Activated T-cell treated with anti-CD3 and anti-CD28 coated beads, Interleukin-2, amount 50 U/mL, for 72 hours (primary cell): ENCODE measurements at places on chromosomes 3 and 15. TPM values are rescaled to one million over a fixed set of nuclear protein-coding genes. Genes with fewer than 3 reads are reported as not detected.

SOX14 gene
- total RNA-seq, result not detected

GOLGA8S gene
- 0.29 TPM for total RNA-seq

SPRED1 gene
- 1.5 TPM for total RNA-seq

NLGN1 gene
- not detected for total RNA-seq

CCDC191 gene
- 5.4 TPM for total RNA-seq

STAC gene
- not detected for total RNA-seq

GOLGA8G gene
- not detected for total RNA-seq

- peaks cover 6% of the 10 kb centered on the region for H3K4me1 ChIP-seq
- no peak for DNase-seq
- H3K4me3 ChIP-seq, result no peak overlapping the region
- no peak overlapping the region for H3K27ac ChIP-seq
Measured at GRCh38 chr3:177724020-177724638, 526.8 kb upstream of the TBL1XR1 start.

DNA sequence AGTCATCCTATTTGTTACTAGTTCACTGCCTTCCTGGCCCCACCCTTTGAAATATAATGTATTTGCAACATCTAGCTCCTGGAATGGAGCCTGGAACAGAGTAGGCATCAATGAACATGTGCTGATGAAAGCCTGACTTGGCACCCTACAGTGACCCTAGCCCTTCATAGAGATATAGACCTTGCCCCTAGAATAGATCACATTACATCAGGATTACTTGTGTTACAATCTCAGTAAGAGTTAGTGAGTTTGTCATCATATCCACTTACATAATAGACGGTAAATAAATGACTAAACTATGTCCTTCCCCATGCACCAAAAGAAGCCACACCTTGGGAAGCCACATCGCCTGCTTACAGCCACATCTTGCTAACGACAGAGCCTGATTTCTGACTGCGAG, 110.5 kb upstream of the WNT5A start:
- H3K4me1 ChIP-seq, result no peaks in the 10 kb centered on the region
- H3K27me3 ChIP-seq, result peaks cover 9% of the 10 kb centered on the region
- H3K4me3 ChIP-seq, result no peak overlapping the region
- H3K36me3 ChIP-seq, result no peaks in the 10 kb centered on the region

GRCh38 chr15:37101980-37102304, 1.6 kb upstream of the MEIS2 start:
- H3K4me1 ChIP-seq, result peaks cover 45% of the 10 kb centered on the region
- H3K36me3 ChIP-seq, result peaks cover 13% of the 10 kb centered on the region
- peak overlapping the region; percentile 85 for H3K4me3 ChIP-seq
- DNase-seq, result no peak
- H3K27ac ChIP-seq, result peak overlapping the region; percentile 47
- H3K27me3 ChIP-seq, result peaks cover 89% of the 10 kb centered on the region

DNA sequence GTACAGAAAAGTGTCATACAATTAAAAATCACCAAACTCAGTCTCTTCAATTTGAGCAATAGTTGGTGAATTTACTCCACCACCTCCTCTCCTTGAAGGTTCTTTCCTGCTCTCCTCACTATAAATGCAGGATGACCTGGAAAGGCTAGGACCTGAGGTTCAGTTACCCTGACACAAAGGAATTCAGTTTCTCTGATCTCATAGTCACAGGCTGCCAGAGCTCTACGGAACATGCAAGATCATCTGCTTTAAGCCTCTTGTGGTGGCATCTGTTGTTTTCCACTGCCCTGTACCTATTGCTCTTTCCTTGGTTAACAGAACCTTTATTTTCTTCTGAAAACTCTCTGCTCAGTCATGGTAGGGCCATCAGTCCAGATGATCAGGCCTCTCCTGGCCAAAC, 4.9 kb upstream of the TP63 start:
- H3K36me3 ChIP-seq, result no peaks in the 10 kb centered on the region
- no peaks in the 10 kb centered on the region for H3K27me3 ChIP-seq
- no peak overlapping the region for H3K4me3 ChIP-seq
- no peak for DNase-seq

- H3K27me3 ChIP-seq, result no peaks in the 10 kb centered on the region
- H3K4me3 ChIP-seq, result no peak overlapping the region
- H3K27ac ChIP-seq, result peak overlapping the region; percentile 35
- no peak for DNase-seq
- peaks cover 6% of the 10 kb centered on the region for H3K36me3 ChIP-seq
Measured at GRCh38 chr3:46950650-46951241, 25.8 kb downstream of the CCDC12 start.

DNA sequence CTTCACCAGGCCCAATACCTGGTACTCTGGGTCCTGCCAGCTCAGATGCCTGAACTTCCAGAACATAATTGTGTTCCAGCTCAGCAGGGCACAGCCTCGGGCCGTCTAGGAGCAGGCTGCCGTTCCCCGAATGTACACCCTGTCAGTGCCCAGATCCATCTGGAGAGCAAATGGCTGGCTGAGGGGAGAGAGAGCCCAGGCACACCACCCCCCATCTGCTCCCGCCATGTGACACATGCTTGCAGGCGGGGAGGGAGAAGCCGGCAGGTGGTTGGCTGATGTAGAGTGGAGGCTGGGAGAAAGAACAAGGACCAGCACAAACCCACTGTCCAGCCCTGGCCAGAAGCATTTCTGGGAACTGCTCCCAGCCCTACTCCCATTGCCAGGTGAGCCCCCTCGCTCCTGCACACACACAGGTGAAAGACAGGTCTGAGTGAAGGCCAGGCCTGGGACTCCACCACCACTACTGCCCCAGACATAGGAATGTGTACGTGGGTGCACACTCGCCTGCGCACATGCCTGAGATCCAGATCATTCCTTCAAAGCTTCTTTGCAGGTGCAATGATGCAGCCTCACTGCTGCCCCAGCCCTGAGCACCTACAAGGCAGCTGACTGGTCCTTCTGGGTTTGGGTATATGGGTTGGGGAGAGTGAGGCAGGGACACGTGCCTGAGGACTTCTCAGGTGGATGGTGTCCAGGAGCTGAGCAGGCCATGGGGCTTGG, 53.5 kb downstream of the SEMA5B start:
- peaks cover 22% of the 10 kb centered on the region for H3K27me3 ChIP-seq
- H3K4me3 ChIP-seq, result no peak overlapping the region
- no peaks in the 10 kb centered on the region for H3K36me3 ChIP-seq
- DNase-seq, result no peak
- no peak overlapping the region for H3K27ac ChIP-seq

GRCh38 chr3:30221619-30222018, 384.8 kb upstream of the TGFBR2 start:
- peaks cover 4% of the 10 kb centered on the region for H3K36me3 ChIP-seq
- H3K27ac ChIP-seq, result no peak overlapping the region
- no peak for DNase-seq
- peaks cover 14% of the 10 kb centered on the region for H3K4me1 ChIP-seq
- no peak overlapping the region for H3K4me3 ChIP-seq

GRCh38 chr3:190562866-190563510, 49.1 kb downstream of the IL1RAP start:
- peak overlapping the region; percentile 77 for H3K4me3 ChIP-seq
- peaks cover 13% of the 10 kb centered on the region for H3K36me3 ChIP-seq
- no peaks in the 10 kb centered on the region for H3K27me3 ChIP-seq
- no peak for DNase-seq

DNA sequence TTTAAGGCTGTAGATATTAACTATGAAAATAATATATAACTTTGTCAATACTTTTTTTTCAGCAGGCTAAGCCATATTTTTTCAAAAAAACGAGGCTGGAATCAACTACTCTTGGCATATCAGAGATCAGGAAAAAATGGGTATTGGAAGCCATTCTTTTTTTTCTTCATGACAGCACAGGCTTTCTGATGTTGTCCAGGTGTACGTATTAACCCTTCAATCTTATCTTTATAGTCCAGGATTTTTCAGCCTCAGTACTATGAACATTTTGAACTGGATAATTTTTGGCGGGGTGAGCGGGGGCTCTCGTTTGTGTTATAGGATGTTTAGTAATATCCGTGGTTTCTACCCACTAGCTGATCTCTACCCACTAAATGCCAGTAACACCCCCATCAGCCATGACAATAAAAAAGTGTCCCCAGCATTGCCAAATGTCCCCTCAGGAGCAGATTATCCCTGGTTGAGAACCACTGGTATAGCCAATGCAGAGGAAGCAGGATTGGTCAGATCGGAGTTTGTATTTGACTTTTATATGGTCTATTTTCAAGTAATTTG, 52.0 kb downstream of the PLCL2 start:
- peaks cover 82% of the 10 kb centered on the region for H3K4me1 ChIP-seq
- H3K27ac ChIP-seq, result no peak overlapping the region
- H3K36me3 ChIP-seq, result no peaks in the 10 kb centered on the region

- no peaks in the 10 kb centered on the region for H3K27me3 ChIP-seq
- no peak for DNase-seq
- no peaks in the 10 kb centered on the region for H3K36me3 ChIP-seq
- H3K4me3 ChIP-seq, result no peak overlapping the region
- H3K4me1 ChIP-seq, result no peaks in the 10 kb centered on the region
Measured at GRCh38 chr3:79960594-79960993, 192.8 kb upstream of the ROBO1 start.

GRCh38 chr3:55526332-55527030, 39.4 kb upstream of the WNT5A start:
- H3K36me3 ChIP-seq, result no peaks in the 10 kb centered on the region
- no peaks in the 10 kb centered on the region for H3K4me1 ChIP-seq
- H3K27ac ChIP-seq, result no peak overlapping the region

GRCh38 chr3:71432044-71432975, 151.2 kb downstream of the FOXP1 start:
- H3K4me1 ChIP-seq, result peaks cover 85% of the 10 kb centered on the region
- H3K36me3 ChIP-seq, result no peaks in the 10 kb centered on the region
- H3K4me3 ChIP-seq, result peak overlapping the region; percentile 72
- H3K27ac ChIP-seq, result peak overlapping the region; percentile 85
- DNase-seq, result no peak

DNA sequence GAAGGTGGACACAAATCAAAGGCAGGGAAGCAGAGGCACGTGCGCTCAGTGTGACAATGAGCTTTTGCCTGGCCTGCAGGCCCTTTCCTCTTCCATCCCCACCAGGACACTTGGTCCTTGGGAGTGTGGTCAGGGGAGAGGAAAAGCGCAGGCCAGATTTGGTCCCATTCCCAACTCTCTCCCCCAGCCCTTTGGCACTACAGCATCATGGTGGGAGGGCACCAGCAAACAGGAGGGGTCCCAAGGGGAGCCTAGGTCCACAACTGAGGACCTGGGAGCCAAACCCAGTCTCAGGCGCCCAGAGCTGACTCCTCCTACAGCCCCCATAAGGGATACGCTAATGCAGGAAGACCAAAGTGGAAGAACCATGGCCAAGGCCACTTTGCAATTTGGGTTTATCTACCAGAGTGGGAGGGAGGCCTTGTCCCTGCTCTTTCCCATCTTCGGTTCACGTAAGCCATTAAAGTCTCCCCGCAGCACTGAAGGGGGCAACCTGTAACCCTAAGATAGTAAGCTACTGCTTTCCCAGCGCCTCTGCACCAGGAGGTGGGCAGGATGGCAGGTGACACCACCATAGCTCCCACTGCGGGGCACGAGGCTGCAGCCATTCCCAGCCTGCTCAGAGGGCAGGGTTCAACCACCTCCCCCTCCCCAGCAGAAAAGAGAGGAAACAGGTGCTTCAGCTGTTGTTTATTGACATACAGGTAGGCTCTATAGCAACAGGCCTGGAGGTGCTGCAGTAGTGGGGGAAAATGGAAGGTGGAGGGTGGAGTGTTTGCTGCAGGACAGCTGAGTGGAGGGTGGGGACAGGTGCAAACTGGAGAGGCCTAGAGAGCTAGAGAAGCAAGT, 993 bp upstream of the GRAMD2A start:
- peak overlapping the region; percentile 84 for H3K4me3 ChIP-seq
- H3K27me3 ChIP-seq, result peaks cover 5% of the 10 kb centered on the region
- peaks cover 8% of the 10 kb centered on the region for H3K36me3 ChIP-seq
- peak overlapping the region; percentile 63 for H3K27ac ChIP-seq
- peaks cover 25% of the 10 kb centered on the region for H3K4me1 ChIP-seq
- DNase-seq, result no peak

DNA sequence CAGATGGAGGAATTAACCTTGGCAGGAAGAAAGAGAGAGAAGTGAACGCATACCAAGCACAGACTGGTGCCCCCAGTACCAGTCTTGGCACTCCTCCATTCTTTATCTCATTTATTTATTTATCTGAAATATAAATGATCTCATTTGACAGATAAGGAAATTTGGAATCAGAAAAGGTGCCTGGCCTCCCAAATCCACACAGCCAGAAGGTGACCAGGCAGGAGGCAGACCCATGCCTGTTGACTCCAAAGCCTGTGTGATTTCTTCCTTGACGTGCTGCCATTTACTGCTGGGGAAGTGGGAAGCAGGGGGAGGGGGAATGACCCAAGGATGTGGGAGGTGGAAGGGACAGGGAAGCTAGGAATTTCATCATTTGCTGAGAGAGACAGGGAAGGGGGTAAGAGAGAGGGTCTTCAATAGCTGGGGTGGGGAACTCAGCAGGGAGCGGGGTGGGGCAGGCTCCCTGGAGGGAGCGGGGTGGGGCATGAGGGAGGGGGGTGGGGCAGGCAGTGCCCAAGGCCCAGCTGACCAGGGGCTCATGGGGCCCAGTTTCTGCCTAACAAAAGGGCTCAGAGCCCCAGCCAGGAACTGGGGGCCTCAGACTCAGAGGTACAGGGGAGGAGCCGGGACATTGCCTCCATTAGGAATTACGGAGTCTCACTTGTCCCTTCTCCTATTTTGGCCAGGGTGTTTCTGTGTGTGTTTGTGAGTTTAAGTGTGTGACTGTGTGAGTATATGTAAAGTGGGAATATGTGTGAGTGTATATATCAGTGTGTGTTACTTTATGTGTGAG, 63.0 kb downstream of the MINAR1 start:
- no peaks in the 10 kb centered on the region for H3K36me3 ChIP-seq
- no peak overlapping the region for H3K27ac ChIP-seq
- no peaks in the 10 kb centered on the region for H3K4me1 ChIP-seq
- H3K4me3 ChIP-seq, result no peak overlapping the region

DNA sequence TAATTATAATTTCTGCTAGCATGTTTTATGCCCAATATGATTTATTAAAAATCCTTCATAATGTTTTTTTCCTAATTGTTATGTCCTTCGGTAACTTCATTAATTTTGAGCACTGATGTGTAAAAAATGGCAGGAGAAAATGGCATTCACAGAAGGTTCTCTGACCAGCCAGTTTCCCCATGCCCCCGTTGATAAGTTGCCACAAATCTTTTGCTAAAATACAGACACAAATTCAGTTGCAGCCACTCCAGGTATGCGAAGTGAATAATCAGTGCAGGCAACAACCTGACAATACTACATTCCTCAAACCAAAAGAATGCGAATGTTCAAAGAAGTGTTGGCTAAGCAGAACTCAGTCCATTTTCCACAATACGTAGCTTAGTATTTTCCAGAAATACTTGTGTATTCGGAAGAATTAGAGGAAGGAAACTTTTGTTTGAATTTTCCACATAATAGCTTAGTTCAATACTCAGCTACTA, 32.7 kb downstream of the CHL1 start:
- no peak overlapping the region for H3K27ac ChIP-seq
- H3K4me1 ChIP-seq, result no peaks in the 10 kb centered on the region
- H3K27me3 ChIP-seq, result no peaks in the 10 kb centered on the region
- H3K36me3 ChIP-seq, result no peaks in the 10 kb centered on the region

DNA sequence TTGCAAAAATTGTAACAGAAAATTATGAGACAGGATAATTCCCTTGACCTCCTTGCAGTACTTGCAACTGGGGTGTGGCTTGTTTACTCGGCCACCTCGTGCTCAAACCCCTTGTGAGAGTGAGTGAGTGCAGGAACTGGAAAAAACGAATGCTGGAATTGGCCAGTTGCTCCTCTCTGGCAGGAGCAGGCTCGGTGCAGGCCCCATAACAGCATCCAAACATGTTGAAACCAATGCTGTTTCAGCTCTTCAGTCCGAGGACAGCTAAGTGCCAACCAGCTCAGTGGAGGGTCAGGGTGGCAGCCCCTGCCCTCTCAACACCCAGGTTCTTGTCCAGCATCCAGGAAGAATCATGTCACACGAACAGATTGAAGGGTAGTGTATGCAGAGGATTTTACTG, 36.9 kb downstream of the METTL6 start:
- no peak overlapping the region for H3K27ac ChIP-seq
- DNase-seq, result no peak
- H3K4me1 ChIP-seq, result no peaks in the 10 kb centered on the region
- peaks cover 6% of the 10 kb centered on the region for H3K36me3 ChIP-seq
- H3K4me3 ChIP-seq, result no peak overlapping the region
